ENCODE measurements at places on chromosomes 2 and 18.

DNA sequence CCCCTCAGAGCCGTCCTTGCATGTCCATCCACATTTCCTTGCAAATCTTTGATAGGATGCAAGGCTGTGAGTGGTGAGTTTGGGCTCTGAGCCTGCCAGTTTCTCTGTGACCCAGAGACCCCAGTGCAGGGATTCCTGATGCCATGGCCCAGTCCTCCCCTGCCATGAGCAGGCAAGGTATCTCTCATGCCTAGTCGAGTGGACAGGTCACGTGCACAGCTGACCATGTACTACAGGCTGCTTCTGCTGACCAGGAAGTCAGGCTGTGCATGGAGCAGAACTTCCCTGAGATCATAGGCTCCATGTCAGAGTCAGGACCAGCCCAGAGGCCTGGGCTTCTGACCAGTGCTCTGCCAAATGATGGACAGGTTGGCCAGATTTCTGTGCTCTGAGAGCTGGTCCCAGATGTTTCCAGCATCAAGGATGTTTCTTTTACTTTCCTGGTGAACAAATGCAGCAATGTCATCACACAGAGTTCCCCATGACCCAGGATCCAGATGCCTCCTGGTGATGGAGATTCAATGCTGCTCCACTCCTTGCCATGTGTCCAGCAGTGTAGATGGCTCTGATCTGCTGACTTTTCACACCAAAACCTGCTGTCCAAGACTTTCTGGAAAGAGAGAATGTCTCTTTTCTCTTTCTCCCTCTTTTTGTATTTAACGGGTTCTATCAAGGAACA lies 321.6 kb upstream of the HS6ST1 start:
- no peak for DNase-seq

- no peak for DNase-seq
These were observed 9.4 kb downstream of the COLEC11 start for GRCh38 chr2:3604207-3604877.

DNA sequence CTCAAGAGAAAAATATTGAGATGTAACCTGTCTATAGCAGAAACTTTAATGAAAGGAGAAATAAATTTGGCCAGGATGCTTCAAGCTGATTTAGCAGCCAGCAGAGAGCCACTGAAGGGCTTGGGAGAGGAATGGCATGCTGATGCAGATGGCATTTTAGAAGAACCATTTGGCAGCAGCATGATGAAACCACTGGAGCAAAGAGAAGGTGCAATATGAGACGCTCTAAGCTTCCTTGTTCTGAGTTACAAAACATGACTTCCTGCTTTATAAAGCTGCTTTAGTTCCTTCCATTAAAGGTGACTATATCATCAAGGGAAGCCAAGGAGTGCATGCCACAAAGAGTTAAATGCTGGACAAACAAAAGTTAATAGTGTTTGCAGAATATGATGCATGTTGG lies 189.7 kb downstream of the PID1 start:
- DNase-seq = no peak

DNA sequence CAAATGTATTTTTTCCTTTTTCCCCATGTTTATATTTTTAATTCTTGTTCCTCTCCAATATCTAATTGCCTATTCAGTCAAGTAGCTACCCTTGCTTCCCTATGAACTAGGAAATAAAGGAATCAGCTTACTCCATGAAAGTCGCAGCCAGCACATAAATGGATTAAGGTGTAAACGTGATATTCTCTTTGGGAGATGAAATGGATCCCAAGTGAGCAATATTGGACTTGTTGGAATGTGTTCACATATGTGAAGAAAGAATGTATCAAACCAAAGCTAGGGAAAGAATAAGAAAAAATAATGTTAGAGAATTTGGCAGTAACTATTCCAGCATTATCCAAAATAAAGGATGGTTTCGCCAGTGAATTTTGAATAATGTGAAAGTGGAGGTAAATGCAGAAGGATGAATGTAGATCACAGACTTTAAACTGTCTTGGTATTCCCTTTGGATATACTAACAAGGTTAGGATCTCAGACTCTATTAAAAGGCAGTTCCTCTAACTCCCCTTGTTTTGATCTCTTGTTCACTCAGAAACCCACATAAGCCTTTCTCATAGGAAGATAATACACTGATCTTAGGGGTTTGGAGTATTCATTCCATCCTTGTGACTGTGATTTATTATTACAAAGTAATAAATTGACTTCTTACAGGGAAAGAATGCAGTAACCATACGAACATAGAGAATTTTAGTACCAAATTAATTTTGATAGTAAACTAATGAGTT lies 208.1 kb downstream of the BABAM2 start:
- no peak for DNase-seq

- no peak for DNase-seq
These were observed 746.6 kb upstream of the NXPH2 start for GRCh38 chr2:139526781-139527180.

DNA sequence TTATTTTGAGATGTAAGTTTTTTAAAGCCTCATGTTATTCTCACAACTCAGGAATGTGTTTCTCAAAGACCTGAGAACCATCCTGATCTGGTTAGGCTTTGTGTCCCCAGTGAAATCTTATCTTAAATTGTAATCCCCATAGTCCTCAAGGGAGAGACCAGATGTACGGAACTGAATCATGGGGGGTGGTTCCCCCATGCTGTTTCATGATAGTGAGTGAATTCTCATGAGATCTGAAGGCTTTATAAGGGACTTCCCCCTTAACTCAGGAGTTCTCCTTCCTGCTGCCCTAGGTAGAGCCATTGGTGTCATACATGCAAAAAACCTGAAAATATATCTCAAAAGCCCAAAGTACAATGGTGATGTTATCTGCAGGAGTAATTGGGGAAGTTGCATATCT lies 836.7 kb downstream of the CBLN2 start:
- no peak for DNase-seq

- DNase-seq = no peak
These were observed 37.7 kb downstream of the ANKRD12 start for GRCh38 chr18:9174302-9174701.

GRCh38 chr2:37443082-37443481 lies 98.7 kb downstream of the QPCT start:
- no peak for DNase-seq

DNA sequence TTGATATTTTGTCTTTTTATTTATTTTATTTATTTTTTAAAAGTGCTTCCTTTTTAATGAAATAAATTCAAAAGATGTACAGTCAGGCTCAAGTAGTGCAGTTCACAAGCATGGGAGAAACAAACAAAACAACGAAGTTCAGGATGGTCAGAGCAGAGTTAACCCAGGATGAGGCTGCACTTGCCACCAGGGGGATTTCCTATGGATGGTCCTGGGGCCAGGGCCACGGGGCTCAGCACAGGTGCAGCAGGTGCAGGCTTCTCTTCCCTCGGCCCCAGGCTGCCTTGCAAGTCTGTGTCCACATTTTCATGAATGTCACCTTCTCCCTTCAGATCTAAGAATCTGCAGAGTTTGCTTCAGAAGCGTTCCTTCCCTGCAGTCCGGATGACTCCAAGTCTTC lies 76.5 kb downstream of the CDCA7 start:
- DNase-seq = no peak

GRCh38 chr2:98404556-98405250 lies 40.0 kb upstream of the INPP4A start:
- no peak for DNase-seq

- no peak for DNase-seq
These were observed 125.5 kb downstream of the MC4R start for GRCh38 chr18:60247103-60247502.

DNA sequence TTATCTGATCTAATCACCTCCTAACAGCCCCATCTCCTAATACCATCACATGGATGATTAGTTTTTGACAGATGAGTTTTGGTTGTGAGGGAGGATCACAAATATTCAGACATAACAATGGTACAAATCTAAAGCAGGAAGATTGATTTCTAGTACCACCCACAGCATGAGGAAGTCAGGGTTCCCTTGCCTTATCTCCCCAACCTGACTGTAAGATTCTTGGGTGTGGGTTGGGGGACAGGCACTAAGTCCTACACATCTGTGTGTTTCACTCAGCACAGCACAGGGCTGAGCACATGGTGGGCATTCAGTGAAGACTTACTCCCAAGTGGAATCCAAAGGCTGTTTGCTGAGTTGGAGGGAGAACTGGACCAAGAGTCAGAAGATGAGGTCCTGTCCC lies 93.8 kb upstream of the CXCR4 start:
- DNase-seq = peak; percentile 13

- DNase-seq = no peak
These were observed 307.3 kb downstream of the TDRD15 start for GRCh38 chr2:21431078-21431477.

GRCh38 chr18:72360634-72361033 lies 183.5 kb downstream of the CBLN2 start:
- no peak for DNase-seq

DNA sequence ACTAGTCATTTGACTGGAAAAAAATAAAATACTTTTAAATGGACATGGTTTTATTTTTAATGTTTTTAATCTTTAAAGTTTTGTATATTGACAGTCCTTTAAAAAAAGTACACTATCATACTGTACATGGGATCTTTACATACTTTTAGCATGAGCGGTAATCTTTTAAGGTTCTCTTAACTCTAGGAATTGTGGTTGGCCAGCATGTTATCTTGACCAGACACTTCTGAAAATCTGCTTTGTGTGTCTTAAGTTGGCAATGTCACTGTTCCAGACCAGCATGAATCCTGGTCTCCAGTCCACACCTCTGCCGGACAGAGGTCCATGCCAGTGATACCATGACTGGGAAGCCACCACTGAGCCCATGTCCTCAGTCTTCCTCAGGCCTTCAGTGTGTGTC lies 17.7 kb downstream of the ITGB1BP1 start:
- DNase-seq = no peak

DNA sequence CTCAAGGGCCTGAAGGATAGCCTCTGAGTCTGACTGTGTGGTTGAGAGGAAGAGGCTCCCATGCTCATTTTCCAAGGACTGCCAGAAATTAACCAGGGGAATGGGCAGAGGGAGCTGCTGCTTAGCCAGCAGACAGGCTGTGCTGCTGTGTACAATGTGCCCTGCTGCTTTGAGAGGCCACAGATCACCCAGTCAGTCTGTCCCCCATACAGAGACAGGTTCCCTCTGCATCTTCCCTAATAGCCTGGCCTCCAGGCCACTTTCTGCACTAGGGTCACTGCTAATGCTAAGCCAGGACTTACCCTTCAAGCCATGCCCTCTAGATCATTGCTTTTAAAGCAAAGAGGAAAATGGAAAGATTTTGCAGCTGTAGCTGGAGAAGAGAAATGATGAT lies 341.1 kb downstream of the CYRIA start:
- DNase-seq = no peak

DNA sequence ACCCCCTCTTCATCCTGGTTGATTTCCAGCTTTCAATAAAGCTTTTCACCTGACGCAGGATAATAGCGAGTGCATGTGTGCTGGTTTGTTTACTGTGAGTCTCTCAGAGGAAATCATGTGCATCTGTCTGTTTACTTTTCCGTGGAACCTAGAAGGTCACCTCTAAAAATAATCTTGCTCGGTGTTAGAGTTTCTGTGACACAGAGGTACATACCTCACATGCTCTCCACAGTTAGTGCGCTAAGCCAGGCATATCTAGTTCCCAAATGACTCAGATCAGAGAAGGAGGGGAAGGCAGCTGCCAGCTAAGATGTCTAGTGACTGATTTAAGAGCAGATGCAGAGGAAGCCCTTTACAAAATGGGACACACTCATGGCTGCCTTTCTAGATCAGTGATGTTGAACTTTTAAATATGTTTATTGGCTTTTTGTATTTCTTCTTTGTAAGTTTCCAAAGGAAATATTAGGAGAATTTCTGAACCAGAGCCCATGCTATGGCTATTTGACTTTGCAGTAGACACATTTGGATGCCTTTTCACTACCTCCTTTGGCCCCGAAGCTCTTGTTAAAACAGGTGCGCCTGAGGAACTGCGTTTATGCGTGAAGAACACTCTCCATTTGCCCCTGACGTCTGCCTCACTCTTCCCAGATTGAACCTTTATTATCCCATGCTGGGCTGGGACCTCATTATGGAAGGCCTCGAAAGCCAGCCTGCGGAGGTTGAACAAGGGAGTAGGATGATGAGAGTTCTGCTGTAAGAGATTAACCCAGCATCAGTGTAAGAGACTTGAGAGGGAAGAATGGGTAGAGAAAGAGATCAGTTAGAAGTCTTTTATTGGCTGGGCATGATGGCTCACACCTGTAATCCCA lies 145.6 kb downstream of the FAM161A start:
- DNase-seq = no peak

- peak; percentile 58 for DNase-seq
These were observed 40.7 kb downstream of the CTDP1 start for GRCh38 chr18:79720359-79720733.

GRCh38 chr2:233919938-233920337 lies 2.8 kb downstream of the TRPM8 start:
- no peak for DNase-seq

- no peak for DNase-seq
These were observed 94.9 kb downstream of the MBD2 start for GRCh38 chr18:54129448-54130067.

DNA sequence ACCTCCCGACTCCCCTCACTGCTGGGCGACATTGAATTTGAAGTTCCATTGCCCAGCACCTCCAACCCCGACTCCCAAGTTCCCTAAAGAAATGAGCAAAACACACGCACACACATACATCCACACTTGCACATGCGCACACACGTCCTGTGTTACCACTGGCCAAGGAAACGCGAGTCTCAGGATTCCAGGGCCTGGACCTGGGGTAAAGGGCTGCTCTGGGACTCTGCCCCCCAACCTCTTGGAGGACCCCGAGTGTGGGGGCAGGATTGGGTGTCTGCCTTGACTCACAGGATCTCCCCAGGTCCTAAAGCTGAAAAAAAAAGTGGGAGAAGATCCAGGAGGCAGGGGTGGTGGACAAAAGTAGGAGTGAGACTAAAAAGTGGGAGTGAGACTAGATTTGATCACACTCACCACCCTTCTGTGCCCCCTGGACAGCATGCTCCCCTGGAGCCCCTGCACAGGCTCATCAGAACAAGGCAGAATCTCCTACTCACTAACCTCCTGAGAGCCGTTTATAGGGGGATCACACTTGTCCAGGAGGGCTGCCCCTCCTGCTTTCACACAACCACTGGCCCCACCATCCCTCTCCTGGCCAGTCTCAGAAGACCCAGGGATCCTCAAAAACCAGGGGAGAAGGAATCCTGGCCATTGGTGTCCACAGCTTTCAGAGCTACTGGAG lies 202.2 kb downstream of the TNS1 start:
- DNase-seq = no peak

DNA sequence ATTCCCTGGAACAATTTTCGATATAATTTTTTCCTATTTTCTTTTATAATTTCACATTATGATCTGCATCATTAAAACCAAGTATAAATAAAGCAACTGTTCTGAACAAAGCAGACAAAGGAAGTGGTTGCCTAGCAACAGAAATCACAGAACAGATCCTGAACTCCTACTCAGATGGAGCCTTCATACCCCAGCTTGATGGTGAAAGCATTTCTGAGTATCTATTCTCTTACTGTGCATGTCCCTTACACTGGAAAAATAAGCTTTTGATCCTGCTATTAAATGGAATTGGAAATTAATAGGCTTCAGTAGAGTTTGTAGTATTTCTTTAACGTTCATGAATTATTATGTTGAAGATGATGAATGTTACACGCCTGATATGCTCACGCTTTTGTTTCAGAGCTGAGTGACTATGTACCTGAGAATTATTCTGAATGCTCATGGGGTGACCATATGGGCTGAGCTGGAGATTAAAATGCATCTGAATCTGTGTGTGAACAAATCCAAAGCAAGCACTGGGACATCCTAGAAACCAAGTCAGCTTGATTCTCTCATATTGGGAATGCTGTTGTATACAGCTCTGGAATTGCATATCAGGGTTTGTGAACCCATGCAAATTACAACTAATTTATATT lies 254.0 kb downstream of the KCNJ3 start:
- no peak for DNase-seq

Data from erythroblast (primary cell).